ENCODE measurements at places on chromosomes 6 and 20. TPM values are rescaled to one million over a fixed set of nuclear protein-coding genes. Genes with fewer than 3 reads are reported as not detected.
A peak's percentile ranks its signal among the peaks of the same experiment; 100 is the strongest.

- H3K27me3 ChIP-seq, result no peaks in the 10 kb centered on the region
- no peaks in the 10 kb centered on the region for H3K4me1 ChIP-seq
- no peak overlapping the region for H3K27ac ChIP-seq
- H3K4me3 ChIP-seq, result no peak overlapping the region
- DNase-seq, result no peak
Observed at GRCh38 chr6:42390228-42390934, 61.3 kb downstream of the TRERF1 start.

DNA sequence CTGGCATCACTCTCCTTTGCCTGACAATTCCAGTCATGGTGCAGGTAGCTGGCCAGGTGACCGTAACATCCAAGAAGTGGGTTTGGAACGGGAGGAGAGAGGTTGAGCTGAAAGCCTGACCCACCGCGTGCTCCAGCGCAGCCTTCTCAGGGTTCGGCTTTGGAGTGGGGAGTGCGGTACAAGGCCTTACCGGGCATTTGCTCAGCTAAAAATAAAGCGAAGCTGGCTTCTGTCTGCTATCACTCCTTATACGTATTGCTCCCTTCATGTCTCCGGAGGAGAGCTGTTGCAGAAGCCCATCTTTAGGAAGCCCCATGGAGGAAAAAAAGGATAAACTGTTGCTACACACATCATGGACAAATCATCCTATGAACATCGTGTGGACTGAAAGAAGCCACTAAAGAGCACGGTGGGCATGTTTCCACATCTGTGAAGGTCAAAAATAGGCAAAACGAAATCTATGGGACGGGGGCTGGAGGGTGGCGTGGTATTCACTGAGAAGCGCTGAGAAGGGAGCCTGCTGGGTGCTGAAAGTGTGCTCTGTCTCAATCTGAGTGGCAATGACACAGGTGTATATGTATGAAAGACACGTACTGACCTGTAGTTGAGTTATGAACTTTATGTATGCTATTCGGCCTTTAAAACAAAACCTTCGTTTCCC is 57.2 kb upstream of the TAB2 start:
- no peaks in the 10 kb centered on the region for H3K27me3 ChIP-seq
- no peak for DNase-seq
- no peaks in the 10 kb centered on the region for H3K4me1 ChIP-seq
- H3K36me3 ChIP-seq, result no peaks in the 10 kb centered on the region
- no peak overlapping the region for H3K4me3 ChIP-seq
- no peak overlapping the region for H3K27ac ChIP-seq

DNA sequence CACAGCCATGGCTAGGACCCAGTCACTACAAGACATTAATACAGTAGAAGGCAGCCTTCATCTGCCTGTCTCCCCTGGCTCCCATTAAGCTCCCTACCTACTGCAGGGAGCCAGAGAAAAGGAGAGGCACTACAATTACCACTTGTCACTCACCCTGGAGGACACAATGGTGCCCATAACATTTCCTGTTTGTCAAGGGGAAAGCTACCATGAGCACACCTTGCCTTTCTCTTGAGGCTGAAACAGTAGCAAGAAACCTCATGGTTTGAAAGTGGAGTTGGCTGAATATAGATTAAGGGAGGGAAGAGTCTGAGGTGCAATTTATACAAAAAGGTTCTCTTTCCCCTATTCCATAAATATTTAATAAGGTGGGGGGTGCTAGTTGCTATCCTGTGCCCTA is 27.9 kb downstream of the STK38 start:
- no peak overlapping the region for H3K27ac ChIP-seq
- no peak for DNase-seq
- peaks cover 49% of the 10 kb centered on the region for H3K36me3 ChIP-seq
- H3K4me3 ChIP-seq, result no peak overlapping the region
- no peaks in the 10 kb centered on the region for H3K27me3 ChIP-seq
- H3K4me1 ChIP-seq, result no peaks in the 10 kb centered on the region

- H3K27me3 ChIP-seq, result no peaks in the 10 kb centered on the region
- peaks cover 8% of the 10 kb centered on the region for H3K4me1 ChIP-seq
- no peak overlapping the region for H3K27ac ChIP-seq
- H3K36me3 ChIP-seq, result no peaks in the 10 kb centered on the region
- no peak for DNase-seq
Observed at GRCh38 chr6:154402081-154402780, 45.6 kb upstream of the IPCEF1 start.

DNA sequence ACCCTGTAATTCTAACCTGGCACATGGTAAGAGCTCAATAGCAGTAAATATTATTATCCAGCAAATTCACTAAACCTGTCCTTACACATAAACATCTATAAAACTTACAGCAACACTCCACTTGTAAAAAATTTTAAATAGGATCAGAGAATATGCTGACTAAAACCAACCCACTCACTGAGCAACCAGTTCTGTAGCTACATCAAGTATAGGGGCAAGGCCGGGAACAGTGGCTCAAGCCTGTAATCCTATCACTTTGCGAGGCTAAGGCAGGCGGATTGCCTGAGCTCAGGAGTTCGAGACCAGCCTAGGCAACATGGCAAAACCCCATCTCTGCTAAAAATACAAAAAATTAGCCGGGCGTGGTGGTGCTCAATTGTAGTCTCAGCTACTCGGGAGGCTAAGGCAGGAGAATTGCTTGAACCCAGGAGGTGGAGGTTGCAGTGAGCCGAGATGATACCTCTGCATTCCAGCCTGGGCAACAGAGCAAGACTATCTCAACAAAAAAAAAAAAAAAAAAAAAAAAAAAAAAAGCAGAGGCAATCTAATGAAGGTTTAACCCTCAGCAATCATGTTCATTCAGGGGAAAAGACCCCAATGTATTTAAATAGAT is 6.8 kb downstream of the STAU1 start:
- H3K27ac ChIP-seq, result 0 out of 2 replicates have a peak overlapping the region, but pooled peaks have one; percentile 16
- DNase-seq, result no peak
- no peaks in the 10 kb centered on the region for H3K27me3 ChIP-seq
- H3K4me1 ChIP-seq, result peaks cover 31% of the 10 kb centered on the region
- H3K36me3 ChIP-seq, result peaks cover 18% of the 10 kb centered on the region

GRCh38 chr6:142886431-142887170 is 58.4 kb downstream of the HIVEP2 start:
- DNase-seq, result no peak
- H3K4me3 ChIP-seq, result no peak overlapping the region
- 0 out of 2 replicates have a peak, but pooled peaks cover 3% of the 10 kb centered on the region for H3K36me3 ChIP-seq
- peak overlapping the region; percentile 74 for H3K27ac ChIP-seq
- H3K4me1 ChIP-seq, result peaks cover 45% of the 10 kb centered on the region

DNA sequence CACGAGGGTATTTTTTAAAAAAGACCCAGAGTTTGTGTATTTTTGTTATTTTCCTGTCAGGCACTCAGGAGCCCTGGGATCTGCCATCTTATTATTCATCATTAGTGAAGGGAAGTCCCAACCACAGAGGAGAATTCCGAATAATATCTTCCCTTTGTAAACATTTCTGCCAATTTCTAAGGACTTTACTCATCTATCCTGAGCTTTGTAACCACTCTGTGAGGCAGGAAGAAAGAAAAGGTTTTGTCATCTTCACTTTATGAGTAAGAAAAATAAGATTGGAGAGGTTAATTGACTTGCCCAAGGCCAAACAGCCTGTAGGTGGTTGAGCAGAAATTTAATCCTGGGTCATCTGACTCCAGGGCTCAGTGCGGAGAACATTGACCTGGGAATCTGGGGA is 23.0 kb upstream of the IYD start:
- H3K4me1 ChIP-seq, result peaks cover 17% of the 10 kb centered on the region
- H3K4me3 ChIP-seq, result no peak overlapping the region
- DNase-seq, result peak; percentile 44
- no peaks in the 10 kb centered on the region for H3K36me3 ChIP-seq
- no peaks in the 10 kb centered on the region for H3K27me3 ChIP-seq

- no peak overlapping the region for H3K27ac ChIP-seq
- H3K4me1 ChIP-seq, result no peaks in the 10 kb centered on the region
- no peaks in the 10 kb centered on the region for H3K36me3 ChIP-seq
- no peak for DNase-seq
- H3K27me3 ChIP-seq, result no peaks in the 10 kb centered on the region
- H3K4me3 ChIP-seq, result no peak overlapping the region
Observed at GRCh38 chr6:130129762-130130246, 92.9 kb downstream of the SAMD3 start.

DNA sequence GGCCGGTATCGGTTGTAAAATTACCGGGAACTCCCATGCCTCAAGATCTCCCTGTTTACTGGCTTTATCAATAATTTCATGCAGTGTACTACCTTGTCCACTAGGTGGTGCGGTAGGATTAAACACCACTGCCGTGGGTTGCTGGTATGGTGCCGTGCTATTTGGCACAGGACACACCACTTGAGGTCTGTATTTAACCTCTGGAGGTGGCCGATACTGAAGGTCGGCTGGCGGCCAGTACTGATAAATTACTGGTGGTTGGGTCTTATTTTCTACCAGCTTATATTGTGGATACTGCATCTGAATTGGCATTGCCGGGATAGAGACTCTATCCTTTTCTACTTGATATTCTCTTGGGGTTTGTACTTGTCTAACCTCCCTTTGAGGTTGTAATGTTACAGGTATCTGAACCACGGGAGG is 14.3 kb upstream of the PTCRA start:
- no peak overlapping the region for H3K4me3 ChIP-seq
- no peak overlapping the region for H3K27ac ChIP-seq
- no peaks in the 10 kb centered on the region for H3K36me3 ChIP-seq
- H3K27me3 ChIP-seq, result peaks cover 4% of the 10 kb centered on the region

DNA sequence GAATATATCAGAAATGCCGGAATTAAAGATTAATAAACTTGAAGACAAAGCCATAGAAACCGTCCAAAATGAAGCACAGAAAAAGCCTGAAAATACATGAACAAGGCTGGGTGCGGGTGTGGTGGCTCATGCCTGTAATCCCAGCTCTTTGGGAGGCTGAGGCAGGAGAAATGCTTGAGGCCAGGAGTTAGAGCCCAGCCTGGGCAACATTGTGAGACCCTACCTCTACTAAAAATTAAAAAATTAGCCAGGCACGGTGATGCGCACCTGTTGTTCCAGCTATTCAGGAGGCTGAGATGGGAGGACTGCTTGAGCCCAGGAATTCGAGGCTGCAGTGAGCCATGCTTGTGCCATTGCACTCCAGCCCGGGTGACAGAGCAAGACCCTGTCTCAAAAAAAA is 32.9 kb downstream of the REV3L start:
- H3K4me3 ChIP-seq, result no peak overlapping the region
- H3K27me3 ChIP-seq, result no peaks in the 10 kb centered on the region
- no peaks in the 10 kb centered on the region for H3K36me3 ChIP-seq
- no peak for DNase-seq
- no peaks in the 10 kb centered on the region for H3K4me1 ChIP-seq

DNA sequence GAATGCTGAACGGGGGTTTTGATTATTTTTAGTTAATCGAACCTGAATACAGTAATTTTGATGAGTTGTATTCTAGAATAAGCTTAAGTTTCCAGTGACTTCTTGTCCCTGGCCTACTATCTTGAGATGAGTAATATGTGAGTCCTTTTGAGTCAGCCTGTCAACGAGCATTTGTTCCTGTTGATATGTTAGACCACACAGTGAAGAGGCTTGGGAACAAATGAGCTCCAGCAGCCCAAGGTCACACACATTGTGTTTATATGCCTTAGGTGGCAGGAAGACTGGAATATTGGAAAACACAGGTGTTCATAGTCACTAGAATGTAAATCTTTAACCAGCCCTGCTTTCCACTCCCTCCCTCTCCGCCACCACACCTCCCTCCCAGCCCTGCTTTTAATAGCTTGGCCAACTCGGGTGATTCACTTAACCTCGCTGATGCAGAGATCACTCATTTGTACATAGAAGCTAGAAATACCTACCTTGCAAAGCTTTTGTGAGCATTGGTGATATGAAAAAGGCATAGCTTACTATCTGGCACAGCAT is 9.1 kb downstream of the SMPDL3A start:
- H3K27me3 ChIP-seq, result no peaks in the 10 kb centered on the region
- DNase-seq, result peak; percentile 47
- H3K4me1 ChIP-seq, result peaks cover 27% of the 10 kb centered on the region
- H3K36me3 ChIP-seq, result no peaks in the 10 kb centered on the region
- H3K4me3 ChIP-seq, result no peak overlapping the region
- H3K27ac ChIP-seq, result no peak overlapping the region

DNA sequence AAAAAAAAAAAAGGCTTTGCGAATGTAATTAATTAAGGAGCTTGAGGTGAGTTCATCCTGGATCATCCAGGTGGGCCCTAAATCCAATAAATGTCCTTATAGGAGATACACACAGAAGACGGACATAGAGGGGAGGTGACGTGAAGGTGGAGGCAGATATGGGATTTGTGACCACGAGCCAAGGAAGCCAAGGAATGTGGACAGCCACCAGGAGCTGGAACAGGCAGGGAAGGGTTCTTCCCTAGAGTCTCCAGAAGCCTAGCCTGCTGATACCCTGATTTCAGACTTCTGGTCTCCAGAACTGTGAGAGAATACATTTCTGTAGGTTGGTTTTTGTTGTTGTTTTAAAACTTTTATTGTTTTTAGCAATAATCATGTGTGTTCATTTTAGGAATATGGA is 6.7 kb upstream of the ATRN start:
- no peak overlapping the region for H3K27ac ChIP-seq
- no peaks in the 10 kb centered on the region for H3K4me1 ChIP-seq
- no peaks in the 10 kb centered on the region for H3K27me3 ChIP-seq
- DNase-seq, result no peak
- no peak overlapping the region for H3K4me3 ChIP-seq
- H3K36me3 ChIP-seq, result no peaks in the 10 kb centered on the region

DNA sequence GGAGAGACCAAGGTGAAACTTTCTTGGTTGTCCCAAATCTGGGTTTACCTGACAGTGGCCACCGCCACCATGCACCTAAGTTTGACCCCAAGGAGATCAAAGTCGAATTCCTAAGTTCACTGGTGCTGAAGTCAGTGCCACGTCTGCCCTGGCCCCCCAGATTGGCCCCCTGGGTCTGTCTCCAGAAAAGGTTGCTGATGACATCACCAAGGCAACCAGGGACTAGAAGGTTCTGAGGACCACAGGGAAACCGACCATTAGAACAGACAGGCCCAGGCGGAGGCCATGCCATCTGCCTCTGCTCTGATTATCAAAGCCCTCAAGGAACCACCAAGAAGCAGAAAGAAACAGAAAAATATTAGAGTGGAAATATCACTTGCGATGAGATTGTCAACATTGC is 91.2 kb downstream of the DLL1 start:
- H3K4me1 ChIP-seq, result no peaks in the 10 kb centered on the region
- H3K36me3 ChIP-seq, result no peaks in the 10 kb centered on the region
- no peak overlapping the region for H3K4me3 ChIP-seq
- DNase-seq, result no peak
- H3K27ac ChIP-seq, result no peak overlapping the region

DNA sequence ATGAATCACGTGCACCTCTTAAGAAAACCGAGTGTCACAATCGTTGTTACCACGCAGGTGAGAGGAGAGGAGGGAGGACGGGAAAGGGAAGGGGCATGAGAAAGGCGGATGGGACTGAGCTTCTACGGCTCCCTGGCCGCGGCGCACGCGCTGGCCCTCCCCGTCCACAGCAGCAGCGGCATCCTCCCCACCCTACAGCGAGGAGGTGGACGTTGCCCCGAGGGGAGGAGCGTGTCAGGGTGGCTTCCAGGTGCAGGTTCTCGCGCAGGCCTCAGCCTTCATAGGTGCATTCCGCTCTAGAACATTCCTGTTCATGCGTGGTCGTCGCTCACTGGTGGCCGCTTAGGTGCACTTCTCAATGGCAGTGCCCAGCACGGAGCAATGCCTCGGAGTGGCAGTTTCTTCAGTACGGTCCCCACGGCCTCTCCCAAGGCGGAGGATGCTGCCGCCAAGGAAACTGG is 29.7 kb upstream of the AFDN start:
- H3K4me3 ChIP-seq, result no peak overlapping the region
- no peak for DNase-seq
- no peaks in the 10 kb centered on the region for H3K27me3 ChIP-seq
- no peak overlapping the region for H3K27ac ChIP-seq
- peaks cover 28% of the 10 kb centered on the region for H3K4me1 ChIP-seq

GUCA1A gene
- not detected for total RNA-seq

GGTLC1 gene
- 0.43 TPM for total RNA-seq

C6orf136 gene
- 33.3 TPM for total RNA-seq

TMX4 gene
- total RNA-seq, result 9.2 TPM

TP53INP2 gene
- total RNA-seq, result 4.9 TPM

HTR1B gene
- not detected for total RNA-seq

RALY gene
- total RNA-seq, result 214 TPM

All from PC-9 (cell line).